ENCODE measurements at places on chromosomes 1 and 21.

DNA sequence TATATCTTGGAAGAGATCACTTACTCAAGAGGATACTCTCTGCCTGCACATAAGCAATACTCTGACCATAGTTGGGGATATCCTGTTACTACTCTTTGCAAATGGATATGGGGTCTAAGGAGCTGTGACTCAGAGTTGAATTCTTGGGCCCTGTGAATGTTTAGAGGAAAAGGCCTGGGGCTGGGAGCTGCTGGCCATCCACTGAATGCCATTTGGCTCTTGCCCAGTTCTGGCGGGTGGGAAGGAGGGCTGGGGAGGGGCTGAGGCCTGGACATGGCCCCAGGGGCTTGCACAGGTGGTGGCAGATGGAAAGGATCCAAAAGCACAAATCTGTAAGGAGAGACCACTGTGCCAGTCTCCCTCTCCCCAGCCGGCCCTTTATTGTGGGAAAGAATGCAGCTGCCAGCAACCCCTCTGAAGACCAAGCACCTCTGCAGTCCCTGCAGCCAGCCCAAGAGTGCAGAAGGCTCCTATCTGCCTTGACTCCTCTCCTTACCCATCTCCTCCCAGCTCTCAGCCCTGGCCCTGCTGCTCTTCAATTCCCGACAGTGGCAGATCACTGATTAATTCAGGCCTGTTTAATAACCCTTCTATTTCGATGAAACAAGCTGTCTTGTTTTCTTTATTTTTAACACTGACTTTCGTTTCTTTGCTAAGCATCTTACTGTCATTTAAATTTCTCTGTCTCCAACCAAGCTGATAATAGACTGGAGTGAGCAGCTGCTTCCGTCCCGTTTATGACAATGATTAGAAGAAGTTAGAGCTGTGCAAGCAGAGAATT, 12.1 kb downstream of the PLXNA2 start:
- DNase-seq = no peak

GRCh38 chr1:221630236-221630635, 111.7 kb downstream of the DUSP10 start:
- DNase-seq = no peak

DNA sequence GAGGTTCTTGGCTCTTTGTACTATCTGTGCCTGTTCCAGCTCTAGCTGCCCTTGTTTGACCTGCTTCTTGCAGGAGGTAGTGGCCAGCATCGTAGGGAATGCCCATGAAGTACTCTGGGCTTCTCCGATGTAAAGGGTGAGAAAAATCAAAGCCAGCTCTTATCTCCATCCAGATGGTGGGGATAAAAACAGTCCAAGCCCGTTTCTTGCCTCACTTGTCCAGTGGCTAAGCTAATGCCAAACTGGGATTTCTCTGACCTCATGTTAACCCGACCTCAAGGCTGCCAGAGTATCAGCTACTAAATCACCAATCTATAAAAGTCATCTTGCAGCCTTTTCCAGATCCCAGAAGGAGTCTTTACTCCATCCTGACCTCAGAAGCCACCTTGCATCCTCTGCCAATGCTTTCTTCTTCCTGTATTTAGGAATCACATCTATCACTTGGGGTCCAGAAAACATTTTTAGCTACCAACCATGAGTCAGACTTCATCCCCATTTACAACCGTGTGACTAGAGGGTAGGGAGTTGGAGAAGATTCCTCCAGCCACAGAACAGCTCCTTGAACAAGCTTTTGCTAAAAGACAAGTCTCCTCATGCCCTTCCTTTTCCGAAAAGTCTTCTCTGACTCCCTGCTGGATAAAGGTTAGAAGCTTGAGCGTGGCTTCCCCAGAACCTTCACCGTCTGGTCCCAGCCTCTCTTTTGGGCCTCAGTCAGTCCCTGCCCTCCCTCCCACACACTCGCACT, 35.9 kb downstream of the KCNC4 start:
- DNase-seq = no peak

DNA sequence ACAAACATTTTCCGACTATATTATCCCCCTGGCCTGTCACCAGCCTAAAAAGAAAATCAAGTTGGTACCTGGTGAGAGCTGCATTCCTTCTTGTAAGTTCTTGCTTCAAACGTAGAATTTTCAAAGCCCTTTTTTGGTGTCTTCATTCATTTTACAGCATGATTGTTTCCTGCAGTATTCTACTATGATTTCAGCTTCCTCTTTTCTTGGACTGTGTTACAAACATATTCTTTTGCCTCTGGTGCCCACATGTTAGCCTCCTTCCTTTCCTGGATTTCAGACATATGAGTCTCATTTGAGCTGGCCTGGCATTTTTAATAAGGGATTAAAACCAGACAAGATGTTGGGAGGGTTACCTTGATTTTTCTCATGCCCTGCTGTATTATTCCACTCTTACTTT, 142.5 kb downstream of the PIGK start:
- DNase-seq = no peak

DNA sequence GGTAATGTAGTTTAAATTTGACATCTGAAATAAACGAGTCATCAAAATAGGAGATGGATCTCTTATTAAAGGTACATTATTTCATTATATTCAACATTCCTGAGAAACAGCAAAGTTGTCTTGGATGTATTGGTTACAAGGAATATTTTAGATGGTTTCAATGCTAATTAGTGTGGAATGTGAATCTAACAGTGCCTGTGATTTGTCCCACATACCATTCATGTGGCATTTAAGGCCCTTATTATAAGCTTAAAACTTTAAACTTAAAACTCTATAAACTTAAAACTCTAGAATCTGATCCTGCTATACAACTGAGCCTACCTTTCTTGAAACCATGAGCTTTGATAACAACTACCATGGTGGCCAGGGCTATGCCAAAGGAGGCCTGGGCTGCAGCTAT, at the start of gene KRTAP22-1:
KRTAP22-1 (plus strand) TSS at position 301 of the 400 bp plus-strand sequence.
- no peak for DNase-seq

- no peak for DNase-seq
Measured at GRCh38 chr1:70376196-70376595, 21.7 kb upstream of the ANKRD13C start.

DNA sequence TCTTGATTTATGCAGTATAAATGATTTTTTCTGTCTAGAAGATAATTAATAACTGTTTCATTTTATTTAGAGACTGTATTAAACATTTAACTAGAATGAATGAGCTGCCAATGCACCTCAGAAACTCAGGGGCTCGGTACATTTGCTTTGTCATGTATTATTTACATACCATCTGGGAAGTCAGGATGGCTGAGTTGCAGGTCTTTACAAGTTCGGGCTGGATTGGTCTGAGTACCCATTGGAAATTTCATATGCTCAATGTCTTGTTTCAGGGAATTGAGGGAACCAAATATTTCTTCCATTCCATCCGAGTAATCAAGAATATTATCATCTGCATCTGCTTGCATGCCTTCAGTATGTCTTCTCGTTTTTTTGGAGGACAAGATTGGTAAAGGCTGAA, 221.7 kb downstream of the COL11A1 start:
- DNase-seq = no peak

- DNase-seq = no peak
Measured at GRCh38 chr1:111633736-111634247, 14.2 kb downstream of the RAP1A start.

DNA sequence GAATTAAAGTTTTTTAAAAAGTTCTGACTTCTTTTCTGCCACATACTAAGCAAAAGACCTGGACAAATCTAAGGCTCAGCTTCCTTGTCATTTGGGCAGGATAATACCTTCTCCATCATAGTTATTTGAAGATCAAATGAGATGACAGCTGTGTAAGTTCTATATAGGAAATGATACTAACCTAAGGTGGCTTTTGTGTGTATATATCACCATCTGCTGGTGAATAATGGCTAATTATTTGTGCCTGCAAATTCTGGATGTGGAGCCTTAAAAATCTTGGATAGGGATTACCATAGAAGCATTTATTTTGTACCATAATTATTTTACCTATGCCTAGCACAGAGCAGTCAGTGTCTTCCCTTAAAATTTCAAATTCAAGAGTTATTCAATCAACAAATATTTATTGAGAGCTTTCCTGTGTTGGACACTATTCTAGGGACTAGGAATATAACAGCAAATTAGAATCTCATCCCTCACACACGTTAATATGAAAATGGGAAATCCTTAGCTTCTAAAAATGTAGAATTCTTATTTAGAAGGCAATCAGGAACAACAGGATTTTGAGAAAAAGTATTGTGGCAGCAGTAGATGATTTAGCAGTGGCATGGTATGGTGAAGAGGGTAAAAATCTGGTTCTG, 89.8 kb downstream of the TMEM200B start:
- DNase-seq = no peak
